PC-3 (cell line): ENCODE measurements at places on chromosomes 4 and X.

DNA sequence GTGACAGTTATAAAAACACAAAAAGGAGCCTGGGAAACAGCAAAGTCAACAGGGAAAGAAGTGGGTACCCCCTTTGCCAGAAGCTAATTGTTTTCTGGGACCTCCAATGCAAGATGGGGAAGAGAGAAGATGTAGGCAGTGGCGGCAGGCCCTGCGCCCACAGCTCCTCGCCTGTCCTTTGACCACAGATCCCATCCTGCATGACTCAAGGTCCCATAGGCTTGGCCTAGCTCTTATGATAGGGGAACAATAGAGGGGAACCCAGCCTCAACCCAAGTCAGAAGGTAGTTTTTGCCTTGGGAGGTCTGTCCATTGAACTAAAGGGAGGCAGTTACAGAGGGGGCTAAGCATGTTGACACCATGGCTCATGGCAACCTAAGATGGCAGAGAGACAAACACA lies 14.2 kb downstream of the ZMYM3 start:
- DNase-seq = no peak

DNA sequence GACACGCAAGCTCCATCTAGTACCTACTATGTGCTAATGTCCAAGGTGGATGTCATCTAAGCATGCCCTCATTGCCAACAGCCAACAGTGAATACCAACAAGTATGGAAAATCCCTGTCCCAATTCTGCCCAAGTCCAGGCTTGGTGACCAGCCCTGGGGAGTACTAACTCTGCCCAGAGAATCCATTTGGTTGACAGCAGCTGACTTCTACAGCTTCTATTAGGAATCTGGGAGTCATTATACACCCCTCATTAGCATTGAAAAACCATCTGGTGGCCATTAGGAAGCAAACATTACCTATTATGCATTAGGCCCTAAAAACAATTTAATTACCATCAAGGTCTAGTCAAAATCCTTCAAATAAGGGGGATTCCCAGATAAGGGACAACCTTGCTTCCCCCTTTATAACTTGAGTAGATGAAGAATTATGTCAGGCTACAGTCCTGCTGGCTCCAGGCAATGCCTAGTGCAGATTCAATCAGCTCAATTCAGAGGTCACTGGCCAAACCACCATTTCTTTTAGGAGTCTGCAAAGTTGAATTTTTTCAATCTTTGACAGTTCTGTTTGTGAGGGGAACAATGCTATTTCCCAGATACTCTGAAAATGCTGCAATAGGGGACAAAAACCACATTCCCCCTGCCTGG lies 228.0 kb upstream of the LDB2 start:
- DNase-seq = no peak

- peak; percentile 29 for DNase-seq
Observed at GRCh38 chrX:101357166-101357795, 8.7 kb upstream of the TIMM8A start.

DNA sequence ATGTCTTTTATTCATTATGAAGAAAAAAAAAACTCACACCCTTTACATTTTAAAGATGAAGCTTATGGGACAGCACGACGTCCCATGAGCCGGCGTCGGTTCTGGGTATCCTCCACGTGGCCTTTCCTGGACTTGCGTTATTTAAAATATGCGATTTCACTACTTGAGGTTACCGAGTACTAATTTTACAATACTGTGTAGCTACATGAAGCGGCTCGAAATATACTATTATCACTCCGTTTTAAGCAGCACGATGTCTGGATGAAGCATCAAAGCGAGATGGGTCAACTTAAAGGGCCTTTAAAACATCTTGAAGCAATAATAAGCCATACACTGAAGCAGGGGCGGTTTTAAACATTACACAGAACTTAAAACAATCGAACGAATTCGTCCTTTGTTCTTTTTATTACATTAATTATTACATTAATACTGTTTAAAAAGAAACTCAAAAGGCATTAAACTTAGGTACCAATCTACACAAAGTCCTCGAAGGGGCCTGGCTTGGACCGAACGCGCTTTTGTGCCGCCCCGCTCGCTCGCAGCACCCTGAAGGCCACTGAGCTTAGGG lies 1.4 kb upstream of the KLF3 start:
- no peak for DNase-seq

- DNase-seq = peak; percentile 15
Observed at GRCh38 chr4:184805462-184806228, 20.1 kb downstream of the ACSL1 start.

DNA sequence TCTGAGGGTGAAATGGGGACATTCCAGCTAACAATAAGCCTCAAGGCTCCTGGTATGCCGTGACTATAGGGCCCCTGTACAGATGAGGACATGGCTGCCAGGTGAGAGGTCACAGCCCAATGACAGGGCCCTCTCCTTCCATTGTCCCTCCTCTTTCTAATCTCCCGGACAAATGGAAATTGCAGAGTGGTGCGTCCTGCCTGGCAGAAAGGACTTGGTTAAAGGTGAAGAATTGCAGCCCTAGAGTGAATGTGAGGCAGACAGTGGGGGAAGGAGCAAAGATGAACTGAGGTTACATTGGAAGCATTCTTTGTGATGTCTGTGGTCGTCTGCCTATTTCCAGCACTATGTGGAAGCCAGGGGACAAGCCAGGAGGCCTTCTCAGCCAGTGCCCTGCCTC lies 6.7 kb upstream of the UCP1 start:
- DNase-seq = no peak

GRCh38 chrX:74453178-74453577 lies 31.9 kb downstream of the SLC16A2 start:
- DNase-seq = peak; percentile 53

DNA sequence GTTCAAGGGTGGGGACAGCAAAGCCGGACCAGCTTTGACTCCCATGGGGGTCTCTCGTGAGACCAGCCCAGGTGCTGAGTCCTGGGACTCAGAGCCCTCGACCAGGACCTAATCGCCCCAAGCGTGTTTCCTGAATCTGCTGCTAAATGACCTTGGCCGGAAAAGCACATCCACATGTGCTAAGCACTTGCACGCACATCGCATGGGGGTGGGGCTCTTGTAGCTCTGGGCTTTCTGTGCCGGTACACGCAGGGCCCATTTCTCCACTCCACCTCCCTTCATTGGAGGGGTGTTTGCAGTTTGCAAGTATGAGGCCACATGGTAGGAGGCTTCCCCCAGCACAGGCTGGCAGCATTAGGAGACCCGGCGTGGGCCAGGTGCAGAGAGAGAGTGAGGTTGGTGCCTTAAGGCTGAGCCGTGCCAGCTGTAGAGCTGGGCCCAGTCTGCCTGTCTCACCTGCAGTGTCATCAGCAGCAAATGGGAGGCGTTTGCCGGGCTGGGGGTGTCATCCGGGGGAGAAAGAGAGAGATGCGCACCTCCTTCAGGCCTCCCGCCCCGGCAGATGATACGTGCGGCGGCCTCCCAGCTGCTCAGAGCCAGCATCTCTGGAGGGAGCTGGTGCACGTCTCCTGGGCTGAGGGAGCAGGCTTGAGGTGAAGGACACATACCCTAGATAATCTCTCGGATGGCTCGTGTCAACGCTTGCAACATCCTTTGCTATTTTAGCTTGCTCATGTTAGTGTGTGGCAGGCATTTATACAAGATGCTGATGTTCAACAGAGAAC lies 45.2 kb upstream of the CLCN4 start:
- no peak for DNase-seq

- no peak for DNase-seq
Observed at GRCh38 chr4:66197451-66197850, 527.2 kb upstream of the EPHA5 start.

GRCh38 chr4:40916880-40917279 lies 167.1 kb downstream of the NSUN7 start:
- peak; percentile 23 for DNase-seq

DNA sequence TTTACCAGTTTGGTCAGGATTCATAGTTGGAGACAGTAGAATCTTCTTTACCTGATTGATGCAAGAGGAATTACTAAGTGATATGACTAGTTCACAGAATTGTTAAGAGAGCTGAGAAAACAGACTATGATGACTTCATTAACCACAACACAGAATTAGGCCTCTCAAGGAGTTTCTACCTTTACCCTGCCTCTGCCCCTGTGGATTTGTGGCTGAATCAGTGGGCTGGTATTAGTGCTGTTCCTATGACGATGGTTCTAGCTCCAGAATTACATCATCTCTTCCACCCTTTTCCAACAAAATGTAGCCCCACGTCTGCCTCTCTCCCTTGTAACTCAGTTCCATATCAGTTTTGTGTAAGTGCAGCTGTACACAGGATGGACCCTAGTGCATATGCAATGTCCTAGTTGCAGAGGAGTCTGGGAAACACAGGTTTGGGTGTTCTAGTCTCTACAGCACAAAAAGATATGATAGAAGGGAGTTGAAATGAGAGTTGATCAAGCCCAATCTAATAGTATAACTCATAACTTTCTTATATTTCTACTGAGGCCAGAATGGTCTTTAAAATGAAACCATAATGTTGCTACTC lies 99.3 kb downstream of the ANXA5 start:
- DNase-seq = peak; percentile 19

DNA sequence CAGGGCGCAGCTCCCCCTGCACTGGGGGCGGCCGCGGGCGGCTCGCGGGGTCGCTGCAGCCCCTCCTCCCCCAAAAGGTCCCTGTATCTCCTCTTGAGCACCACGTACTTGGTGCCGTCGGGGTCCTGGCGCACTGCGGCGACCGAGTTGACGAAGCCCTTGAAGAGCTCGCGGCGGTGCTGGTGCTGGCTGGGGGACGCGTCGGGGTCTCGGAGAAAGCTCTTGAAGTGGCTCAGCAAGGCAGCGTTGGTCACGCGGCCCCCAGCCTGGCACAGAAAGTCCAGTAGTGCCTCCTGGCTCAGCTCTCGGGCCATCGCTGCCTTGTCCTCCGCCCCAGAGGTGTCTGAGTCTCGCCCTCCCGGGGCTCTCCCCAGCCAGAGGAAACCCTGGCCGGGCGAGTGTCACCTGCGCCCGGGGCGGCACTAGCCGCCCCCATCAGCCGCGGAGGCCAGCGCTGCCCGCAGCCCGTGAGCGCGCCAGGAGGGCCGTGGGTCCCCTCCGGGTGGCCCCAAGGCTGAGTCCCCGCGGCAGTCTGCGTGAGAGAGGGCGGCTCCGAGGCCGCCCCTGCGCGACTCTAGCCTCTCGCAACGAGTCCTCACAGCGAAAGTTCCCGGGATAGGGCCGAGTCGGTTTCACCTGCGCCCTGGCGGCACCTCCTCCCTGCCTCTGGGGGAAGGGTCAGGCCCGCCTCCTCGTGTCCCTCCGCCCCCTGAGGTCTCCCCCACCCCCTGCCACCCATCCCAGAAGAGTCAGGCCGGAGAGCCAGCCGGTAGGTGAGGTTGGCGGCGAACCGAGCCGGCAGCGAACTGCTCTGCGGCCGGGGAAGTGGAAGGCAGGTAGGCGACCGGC lies at the start of gene SOWAHB:
Gene SOWAHB, minus strand, starts transcription at position 609 of the 849 bp plus-strand sequence. Its CDS starts 295 bp downstream, at position 314.
- DNase-seq = peak; percentile 84

GRCh38 chr4:58453956-58454355 lies 1343.8 kb upstream of the IGFBP7 start:
- no peak for DNase-seq

DNA sequence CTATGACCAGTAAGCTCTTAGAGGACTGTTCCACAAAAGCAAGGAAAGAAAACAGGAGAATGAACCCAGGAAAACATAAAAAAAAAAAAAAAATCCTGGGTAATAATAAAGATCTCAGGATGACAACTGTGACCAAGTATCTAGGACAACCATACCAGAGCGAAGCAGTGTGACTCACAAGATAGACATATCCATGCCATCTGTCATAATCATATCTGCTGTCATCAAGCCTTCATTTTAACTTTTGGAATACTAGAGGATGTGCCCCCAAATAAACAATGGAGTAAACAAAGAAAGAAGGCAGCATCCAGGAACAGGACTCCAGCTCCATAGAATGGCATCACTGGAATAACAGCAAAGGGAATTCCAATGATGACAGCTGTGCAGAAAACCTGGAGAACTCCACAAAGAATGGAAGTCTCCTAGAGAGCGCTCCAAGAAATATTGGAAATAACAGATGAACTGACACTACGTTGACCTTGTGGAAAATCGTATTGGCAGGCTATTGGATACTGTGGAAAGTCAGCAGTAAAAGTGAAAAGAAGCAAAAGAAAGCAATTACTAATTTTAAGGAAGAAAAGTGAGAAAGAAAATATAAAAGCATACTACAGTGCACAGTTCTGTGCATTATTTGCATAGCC lies 35.3 kb downstream of the HPGDS start:
- DNase-seq = peak; percentile 32

DNA sequence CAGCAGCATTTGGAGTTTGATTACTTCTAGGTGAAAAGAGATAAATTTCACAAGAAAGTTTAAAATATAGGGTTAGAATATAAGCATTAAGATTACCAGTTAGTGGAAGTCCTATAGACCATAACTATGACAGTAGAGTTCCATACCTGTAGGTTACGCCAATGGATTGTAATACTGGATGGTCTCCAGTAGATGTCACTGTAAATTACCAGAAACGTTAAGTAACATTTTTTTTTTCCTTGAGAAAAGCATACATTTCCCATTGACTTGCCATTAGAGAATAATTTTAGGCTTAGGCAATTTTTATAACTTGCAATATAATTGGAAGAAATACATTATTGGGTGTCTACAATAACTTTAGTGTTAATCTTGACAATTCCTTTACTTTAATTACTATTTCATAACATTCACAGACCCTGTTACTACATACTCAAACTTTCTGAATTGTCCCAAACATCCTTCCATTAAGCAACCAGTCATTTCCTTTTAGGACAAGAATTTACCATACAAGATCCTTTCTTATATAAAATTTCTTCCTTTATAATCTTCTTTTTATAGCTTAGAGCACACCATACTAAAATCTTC lies 304.1 kb upstream of the TECRL start:
- DNase-seq = peak; percentile 81

DNA sequence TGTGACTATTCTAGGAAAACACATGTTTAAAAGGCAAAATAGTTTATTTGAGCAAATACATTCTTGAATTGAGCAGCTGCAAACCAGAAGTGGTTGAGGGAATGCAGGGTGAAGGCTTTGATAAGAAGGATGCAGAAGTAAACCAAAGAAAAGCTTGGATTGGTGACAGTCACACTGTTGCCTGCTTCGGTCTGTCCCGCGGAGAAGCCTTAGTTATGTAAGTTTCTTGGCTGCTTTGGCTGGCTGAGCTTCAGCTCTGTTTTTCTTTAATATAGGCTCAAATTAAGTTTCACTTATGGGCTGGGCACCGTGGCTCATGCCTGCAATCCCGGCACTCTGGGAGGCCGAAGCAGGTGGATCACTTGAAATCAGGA lies 67.6 kb downstream of the FAM53A start:
- no peak for DNase-seq

- DNase-seq = peak; percentile 77
Observed at GRCh38 chr4:38069271-38069760, 109.1 kb downstream of the PTTG2 start.

- DNase-seq = no peak
Observed at GRCh38 chrX:132802033-132802432, 156.4 kb downstream of the HS6ST2 start.

DNA sequence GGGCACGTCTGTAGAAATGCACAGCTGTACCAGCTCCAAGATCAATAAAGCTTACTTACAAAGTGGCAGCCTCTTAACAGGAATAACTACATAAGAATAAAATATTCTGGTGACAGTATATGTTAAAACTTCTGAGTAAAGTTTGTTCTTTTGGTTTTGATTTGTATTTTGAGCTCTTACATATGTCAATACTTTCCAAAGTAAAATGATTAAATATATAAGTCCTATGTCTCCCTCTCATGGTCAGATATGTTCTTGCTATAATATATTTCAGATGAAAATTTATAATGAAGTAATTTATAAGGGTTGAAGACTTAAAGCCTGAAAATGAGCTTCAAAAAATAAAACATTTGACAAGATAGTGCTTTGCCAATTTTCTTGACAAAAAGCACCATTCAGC lies 254.4 kb downstream of the NPFFR2 start:
- peak; percentile 70 for DNase-seq
